Right ventricle myocardium inferior (tissue), 1 donor: ENCODE measurements at places on chromosomes 13 and 19.

DNA sequence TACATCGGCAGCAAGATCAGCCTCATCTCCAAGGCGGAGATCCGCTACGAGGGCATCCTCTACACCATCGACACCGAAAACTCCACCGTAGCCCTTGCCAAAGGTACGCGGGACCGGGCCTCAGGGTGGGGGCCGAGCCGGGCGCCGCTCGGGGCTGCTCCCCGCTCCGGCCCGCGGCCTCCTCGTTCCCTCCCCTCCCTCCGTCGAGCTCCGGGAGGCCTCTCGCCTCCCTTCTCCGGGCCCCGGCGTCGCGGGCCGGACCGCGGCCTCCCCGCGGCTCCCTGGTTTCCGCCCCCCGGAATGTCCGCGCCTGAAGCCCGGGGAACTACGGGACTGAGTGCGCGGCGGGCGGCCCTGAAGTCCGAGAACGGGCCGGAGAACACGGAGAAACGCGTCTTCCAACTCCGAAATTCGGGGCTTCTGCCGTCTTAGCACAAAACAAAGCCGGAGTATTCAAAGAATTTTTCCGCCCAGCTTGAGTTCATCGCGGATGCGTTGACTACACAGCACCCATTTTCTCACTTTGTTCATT, 423 bp downstream of the LSM14A start:
- no peak for DNase-seq

GRCh38 chr13:45702088-45702487, at the start of gene CBY2:
TSS of gene CBY2 (plus strand) at chr13:45702320. CDS start at chr13:45702391, 71 bp downstream.
- no peak for DNase-seq

- no peak for DNase-seq
These were observed 6.7 kb downstream of the KLK14 start for GRCh38 chr19:51075998-51076397.

DNA sequence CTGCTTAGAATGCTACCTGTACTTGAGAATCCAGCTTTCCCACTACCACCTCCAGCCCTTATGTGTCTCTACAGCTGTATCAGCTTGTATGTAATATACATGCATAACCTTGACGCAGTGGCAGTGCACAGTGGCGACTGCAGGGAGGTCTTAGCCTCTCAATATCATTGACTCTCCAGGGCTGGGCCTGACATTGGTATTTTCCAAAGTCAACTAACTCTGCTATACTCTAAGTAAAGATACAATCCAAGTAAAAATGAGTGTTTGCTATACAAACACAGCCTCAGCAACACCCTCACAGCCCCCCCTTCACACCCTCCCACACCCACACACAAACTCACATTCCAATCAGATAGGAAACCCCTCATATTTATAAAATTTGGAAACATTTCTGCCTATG, 6.7 kb upstream of the UBL3 start:
- no peak for DNase-seq
